ENCODE measurements at places on chromosomes 3 and 15. TPM values are rescaled to one million over a fixed set of nuclear protein-coding genes. Genes with fewer than 3 reads are reported as not detected.

HYAL1 gene
- not detected for total RNA-seq

DNA sequence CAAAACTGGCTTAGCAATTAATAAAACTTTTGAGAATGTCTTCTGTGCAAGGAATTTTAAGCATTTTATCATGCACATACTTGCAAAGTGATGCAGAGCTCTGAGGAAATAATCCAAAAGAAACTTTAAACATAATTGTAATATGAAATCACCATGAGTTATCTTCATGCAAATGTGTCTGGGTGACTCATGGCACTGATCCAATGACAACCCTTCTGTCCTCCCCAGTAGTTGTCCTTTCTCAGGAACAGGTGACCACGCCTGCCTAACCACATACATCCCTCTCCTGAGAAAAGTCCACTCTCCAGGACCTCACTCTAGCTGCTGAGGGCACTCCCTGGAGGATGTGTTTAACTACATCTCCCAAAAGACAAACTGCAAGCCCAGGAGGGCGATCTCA is 530.6 kb upstream of the IL12A start:
- DNase-seq, result peak; percentile 100

DNA sequence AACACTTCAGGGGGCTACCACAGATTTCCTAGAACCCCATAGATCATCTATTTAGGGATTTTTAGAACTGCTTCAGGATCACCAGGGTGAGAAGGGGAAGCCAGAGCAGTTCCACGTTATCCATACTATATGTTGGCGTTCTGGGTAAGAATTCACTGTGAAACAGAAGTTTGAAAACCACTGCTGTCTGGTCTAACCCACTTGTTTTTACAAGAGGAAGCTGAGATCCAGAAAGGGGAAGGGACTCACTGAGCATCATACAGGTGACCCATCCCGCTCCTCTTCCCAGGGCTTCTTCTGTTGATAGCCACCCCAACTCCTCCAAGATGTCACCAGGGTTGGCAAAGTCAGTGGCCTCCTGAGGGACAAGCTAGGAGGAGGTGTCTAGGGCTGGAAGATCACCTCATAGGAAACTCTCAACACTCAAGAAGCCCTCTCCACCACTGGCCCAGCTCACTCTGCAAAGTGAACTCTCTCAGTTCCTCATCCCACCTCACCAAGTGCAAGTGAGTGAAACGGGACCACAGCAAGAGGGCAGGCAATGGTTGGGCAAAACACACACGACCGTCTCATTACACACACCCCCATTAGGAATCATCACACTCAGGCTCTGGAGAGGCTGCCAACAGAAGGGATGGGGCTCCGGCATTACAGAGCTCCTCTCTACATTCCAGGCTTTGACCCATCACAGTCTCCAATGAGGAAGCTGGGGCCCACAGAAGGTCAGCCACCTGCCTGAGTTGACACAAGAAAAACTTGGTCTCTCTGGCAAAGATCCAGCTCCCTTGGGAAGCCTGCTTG is 1.8 kb downstream of the DAPK2 start:
- peak; percentile 18 for DNase-seq

TTLL13 gene
- not detected for total RNA-seq

GRCh38 chr3:171190668-171191067 is 164.1 kb upstream of the SLC2A2 start:
- peak; percentile 89 for DNase-seq

SERINC4 gene
- total RNA-seq, result not detected

ZNF662 gene
- total RNA-seq, result 1.4 TPM

DNA sequence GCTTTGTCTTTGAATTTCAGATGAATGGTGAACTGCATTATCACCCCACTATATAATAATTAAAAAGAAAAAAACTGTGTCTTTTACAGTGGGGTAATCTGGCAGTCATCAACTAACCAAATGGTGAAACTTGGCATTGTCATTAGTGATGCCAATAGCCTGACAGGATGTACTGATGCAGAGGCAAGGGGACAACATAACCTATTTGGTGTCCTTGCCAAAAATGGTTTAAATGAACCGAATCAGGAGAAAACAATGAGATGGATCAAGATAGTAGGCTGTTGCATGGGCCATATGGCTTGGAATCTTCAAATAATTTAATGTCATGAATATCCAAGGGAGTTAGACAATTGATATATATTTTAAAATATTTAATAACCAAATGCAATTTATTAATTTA is 738.7 kb downstream of the FHIT start:
- no peak for DNase-seq

TMCO5A gene
- not detected for total RNA-seq

GRCh38 chr15:78212546-78213424 is 21.6 kb downstream of the ACSBG1 start:
- DNase-seq, result peak; percentile 94

TM4SF18 gene
- total RNA-seq, result 25.4 TPM

TOPAZ1 gene
- total RNA-seq, result not detected

DNA sequence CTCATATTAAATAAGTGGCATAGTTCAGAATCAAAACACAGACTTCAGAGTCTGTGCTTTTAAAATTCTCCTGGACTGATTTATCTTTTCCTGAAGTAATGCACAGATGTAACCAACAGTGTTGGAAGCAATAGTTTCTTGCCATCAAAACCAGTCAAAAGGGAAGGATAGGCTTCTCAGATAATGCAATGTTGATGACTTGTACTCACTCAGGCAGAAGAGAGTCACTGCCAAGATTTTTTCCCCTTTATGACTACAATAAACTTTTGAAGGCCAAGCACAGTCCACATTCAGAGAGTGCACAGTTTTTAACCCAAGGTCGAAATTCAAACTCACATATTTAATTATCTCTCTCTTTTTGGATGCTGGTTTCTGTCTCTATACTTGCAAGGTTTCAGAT is 305.0 kb upstream of the SGO1 start:
- peak; percentile 27 for DNase-seq

GRCh38 chr3:32420126-32421038 is 28.7 kb downstream of the CMTM7 start:
- peak; percentile 90 for DNase-seq

DNA sequence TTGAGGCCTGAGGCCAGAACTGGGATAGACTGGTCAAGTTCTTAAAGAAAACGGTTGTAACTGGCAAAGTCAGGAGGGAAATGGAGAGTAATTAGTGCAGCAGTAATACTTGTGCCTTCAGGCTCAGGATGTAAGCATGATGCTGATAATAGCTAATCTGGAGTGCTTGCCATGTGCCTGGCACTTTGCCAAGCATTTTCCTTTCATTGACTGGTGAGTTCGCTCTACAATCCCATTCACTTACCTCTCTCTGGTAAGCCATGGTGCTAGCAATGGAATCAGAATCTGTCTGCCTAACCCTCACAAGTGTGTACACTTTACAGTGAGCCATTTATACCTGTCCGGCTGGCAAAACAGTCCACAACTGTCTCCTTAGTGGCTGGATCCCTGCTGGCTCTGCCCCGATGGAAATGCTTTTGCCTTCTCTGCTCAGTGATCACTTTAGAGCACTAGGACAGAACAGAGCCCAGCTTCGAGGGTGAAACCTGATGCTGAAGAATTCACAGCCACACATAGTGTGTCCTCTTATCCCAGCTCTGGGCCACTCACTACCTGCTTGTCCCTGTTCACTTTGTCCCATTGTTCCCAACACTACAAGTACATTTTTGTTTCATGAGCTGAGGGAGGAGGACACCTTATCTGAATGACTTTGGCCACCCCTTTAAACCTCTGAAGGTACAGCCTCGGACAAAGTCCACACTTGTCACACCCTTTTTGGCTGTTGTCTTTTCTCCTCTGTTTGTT is 10.3 kb downstream of the CHP1 start:
- DNase-seq, result peak; percentile 21

PLS1 gene
- 13.9 TPM for total RNA-seq

Measured in M059J (cell line).